H9 (cell line): ENCODE measurements at places on chromosomes 4 and X. TPM values are rescaled to one million over a fixed set of nuclear protein-coding genes. Genes with fewer than 3 reads are reported as not detected.

The ZNF185 gene
- total RNA-seq = 10.2 and 11.3 TPM in 2 replicates

The HS6ST2 gene
- total RNA-seq = 3.9 and 4.8 TPM in 2 replicates

The MBNL3 gene
- 2.4 and 2.6 TPM in 2 replicates for total RNA-seq

DNA sequence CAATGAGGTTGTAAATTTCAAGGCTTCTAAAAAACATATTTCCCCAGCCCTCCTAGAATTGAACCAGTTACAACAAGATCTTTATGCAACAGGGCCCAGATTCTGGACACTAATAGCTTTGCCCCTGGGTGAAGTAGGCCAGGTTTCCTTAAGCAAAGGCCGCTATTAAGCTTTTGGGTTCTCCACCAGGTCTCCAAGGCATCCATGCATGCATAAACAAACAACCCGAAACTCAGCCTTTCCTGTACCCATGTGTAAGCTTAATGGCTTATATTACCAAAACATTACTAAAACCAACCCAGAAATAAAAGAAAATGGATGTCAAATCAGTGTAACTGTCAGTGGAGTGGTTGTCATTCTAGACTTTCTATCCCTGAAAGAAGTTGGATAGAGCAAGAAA, 137.1 kb downstream of the ARHGAP6 start:
- no peak for DNase-seq

- DNase-seq = no peak
These were observed 6.8 kb upstream of the CDKL2 start for GRCh38 chr4:75637176-75637575.
